ENCODE measurements at places on chromosomes 11 and 22.

DNA sequence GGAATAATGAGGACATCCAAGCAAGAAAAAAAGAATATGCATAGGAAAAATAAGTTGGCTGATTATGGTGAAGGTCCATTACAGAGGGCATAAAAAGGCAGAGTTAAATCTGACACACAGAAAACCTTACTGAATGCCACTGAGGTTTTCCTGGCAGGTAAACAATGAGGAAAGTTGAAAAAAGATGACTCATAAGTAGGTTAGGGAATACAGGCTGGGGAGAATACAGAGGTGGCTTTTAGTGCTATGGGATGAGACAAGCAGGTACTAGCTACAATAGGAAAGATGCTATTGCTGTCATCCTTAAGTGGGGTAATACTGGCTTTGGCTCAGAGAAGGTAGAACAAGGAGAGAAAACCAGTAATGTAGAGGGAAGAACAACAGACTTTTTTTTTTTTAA is 44.7 kb downstream of the CSTF3 start:
- no peak for DNase-seq

- DNase-seq: peak; percentile 98
These were observed 35.8 kb downstream of the MAML2 start for GRCh38 chr11:96306933-96307775.

- peak; percentile 80 for DNase-seq
These were observed 2.4 kb upstream of the IFITM2 start for GRCh38 chr11:304915-305843.

GRCh38 chr11:71330349-71330748 is 78.0 kb upstream of the SHANK2 start:
- DNase-seq: no peak

- peak; percentile 70 for DNase-seq
These were observed 741 bp upstream of the MTA2 start for GRCh38 chr11:62602141-62603071.

DNA sequence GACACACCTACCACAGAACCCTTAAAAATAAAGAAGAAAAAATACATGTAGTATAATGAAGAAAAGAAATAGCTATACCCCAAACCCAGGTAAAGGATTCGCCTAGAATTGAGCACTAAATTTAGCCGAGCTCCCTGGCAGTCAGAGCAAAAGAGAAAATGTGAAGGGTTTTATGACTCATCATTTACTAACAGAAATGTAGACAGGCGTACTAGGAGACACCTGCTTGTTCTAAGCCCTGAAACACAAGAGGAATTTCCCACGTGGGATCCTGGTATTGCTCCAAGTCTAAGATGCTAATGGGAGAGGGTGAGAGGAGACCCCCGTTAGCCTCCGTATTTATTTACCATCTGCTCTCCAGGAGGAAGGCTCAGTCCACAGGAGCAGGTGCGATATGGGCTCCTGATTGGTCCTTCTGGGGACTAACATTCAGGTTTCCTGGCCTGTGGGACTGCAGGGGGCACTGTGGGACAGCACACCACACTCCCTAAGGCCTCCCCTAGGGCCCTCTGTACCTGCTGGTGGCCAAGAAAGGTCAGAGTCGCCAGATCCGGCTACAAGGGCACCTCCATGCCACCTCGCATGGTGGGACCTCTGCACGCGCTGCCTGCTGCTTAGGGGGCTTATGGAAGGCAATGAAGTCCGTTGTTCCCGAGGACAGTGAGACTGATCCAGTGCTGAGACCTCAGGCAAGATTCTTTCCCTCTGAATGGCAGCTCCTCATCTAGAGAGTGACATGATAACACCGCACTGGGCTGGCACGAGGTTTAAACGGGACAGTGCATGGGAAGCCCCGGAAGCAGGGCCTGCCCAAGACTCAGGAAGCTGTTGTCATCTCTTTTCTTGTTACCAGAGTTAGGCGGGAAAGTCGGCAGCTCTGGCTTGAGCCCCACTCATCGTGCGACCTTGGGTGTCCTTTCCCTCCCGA is 25.8 kb downstream of the KCNC1 start:
- DNase-seq: peak; percentile 12

DNA sequence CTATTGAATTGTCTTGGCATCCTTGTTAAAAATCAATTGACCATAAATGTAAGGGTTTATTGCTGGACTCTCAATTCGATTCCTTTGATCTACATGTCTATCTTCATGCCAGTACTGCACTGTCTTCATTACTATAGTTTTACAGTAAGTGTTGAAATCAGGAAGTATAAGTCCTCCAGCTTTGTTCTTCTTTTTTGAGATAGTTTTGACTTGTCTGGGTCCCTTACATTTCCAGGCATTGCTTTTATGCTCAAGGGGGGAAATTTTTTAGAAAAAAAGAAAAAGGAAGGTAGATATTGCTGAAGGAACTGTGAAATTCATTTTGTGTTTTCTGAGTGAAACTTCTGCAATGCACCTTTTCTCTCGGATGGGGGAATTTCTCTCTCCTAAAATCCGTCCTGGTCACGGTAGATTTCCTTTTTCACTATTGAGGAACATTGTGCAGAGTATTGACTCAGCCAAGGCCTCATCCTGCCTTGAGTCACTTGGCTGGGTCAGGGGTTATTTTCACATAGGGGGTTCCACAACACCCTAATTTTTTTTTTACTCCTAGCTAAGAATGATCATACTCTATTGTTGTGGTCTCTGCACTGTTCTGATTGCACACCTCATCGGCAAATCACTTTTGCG is 2.8 kb upstream of the ACER3 start:
- no peak for DNase-seq

- no peak for DNase-seq
These were observed 71.3 kb upstream of the PARVG start for GRCh38 chr22:44109416-44109815.

- DNase-seq: peak; percentile 73
These were observed 7.6 kb upstream of the KCTD14 start for GRCh38 chr11:78030429-78031325.

DNA sequence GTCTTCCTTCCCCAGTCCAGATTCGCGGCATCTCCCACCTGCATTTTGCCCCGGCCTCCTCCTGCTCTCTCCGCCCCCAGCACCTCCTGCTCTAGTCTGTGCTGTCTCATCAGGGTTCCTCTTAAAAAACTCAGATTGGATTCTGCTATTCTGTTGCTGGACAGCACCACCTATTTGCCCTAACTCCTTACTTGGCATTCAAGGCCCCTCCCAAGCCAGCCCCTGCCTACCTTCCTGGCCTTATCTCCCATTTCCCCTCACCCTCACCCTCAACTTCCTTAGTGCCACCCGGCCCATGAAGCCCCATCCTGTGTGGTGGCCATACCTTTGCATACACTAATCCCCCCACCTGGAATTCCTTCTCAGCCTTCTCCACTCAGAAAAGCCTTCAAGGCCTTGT is 59.9 kb upstream of the PRDM11 start:
- DNase-seq: no peak

GRCh38 chr11:92149996-92150395 is 74.6 kb upstream of the FAT3 start:
- DNase-seq: no peak

- no peak for DNase-seq
These were observed 18.7 kb upstream of the PANX2 start for GRCh38 chr22:50151571-50152537.

Data from fibroblast of upper back skin (primary cell).